ENCODE measurements at places on chromosomes 6 and 20.
A peak's percentile ranks its signal among the peaks of the same experiment; 100 is the strongest.

DNA sequence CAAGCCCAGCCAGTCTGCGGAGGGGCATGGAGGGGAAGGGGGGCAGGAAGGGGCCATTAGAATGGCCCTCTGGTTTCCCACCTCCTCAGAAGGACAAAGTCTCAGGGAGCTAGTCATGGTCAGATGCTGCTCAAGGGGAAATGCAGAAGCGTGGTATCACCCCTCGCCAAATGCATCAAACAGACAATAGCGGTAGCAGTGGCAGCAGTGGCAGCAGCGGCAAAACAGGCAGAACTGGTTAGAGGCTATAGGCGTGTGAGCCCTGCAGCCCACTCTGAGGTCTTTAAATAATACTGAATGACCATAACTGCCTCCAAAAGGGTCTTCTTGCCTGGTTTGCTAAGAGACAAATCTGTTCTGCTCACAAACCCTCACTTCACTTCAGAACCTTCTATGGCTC lies 186.7 kb downstream of the TFAP2C start:
- DNase-seq = no peak

DNA sequence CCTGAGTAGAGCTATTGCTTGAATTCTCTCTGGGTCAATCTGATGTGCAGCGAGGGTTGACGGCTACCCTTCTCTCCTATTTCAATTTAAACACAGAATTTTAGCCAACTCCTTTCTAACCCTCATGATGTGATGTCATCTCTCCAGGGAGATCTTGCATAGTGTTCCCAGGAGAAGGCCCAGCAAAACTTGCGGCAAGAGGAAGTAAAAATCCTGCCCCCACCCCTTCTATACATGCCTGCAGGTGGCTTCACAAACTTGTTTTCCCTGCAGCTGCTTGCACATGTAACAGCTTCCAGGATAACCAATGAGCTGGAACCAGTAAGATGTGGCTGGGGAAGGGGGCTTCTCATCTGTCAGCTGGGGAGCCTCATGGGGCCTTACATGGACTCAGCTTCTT lies 169.3 kb upstream of the CDH4 start:
- DNase-seq = no peak

- DNase-seq = no peak
Measured at GRCh38 chr20:49698477-49698876, 15.2 kb downstream of the B4GALT5 start.

DNA sequence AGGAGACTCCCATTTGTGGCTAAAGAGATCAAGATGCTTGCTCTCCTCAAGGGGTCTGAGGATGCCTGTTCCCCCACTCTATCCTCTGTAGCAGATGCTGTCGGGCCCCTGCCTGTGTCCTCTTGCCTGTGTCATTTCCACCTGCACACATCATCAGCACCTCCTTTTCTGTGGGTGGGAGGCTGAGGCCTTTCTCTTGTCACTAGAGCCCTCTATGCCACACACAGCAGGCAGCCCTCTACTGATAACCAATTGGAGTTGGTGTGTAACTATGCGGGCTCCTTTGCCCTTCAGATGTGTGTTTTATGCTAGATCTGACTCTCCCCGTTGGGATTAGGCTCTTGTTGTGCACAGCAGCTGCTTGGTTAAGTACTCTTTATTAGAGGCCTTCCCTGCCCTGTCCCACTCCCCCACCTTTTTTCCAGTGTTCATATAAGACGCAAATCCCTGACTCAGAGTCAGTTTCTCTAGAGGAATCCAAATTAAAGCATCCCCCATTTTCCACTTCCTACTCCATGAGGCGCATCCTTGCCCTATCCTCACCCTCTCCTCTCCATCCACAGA lies 7.7 kb downstream of the TREML2 start:
- DNase-seq = no peak

- no peak for DNase-seq
Measured at GRCh38 chr6:22113026-22113766, 183.6 kb downstream of the PRL start.

GRCh38 chr6:134703206-134703605 lies 246.7 kb downstream of the ALDH8A1 start:
- DNase-seq = no peak

DNA sequence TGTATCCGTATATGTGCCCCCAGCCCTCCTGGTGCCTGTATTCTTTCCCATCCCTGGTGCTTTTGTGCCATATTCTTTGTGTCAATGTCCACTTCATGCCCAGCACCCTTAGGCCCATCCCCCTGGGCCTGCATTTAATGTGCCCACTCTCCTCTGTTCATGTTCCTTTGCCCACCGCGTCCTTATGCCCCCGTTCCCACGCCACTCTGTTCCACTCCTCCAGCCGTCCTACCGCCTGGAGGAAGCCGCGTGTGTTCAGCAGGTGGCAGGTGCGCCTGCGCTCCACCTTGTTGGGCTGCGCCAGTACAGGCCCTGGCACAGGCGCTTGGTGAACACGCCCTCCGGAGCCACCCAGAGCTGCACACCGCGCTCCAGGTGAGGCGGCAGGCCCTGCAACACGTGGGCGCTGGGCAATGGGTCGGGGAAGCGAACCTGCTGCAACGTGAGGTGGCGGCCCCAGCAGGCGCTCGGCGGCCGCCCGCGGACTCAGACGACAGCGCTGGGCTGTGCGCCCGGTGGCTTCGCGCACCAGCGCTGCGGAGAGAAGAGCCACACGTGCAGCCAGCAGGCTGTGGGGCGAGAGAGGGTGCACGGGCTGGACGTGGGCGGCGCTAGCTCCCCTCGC lies 4.0 kb upstream of the FOXS1 start:
- DNase-seq = peak; percentile 30

GRCh38 chr6:123547216-123547978 lies 89.4 kb downstream of the TRDN start:
- DNase-seq = no peak

- DNase-seq = no peak
Measured at GRCh38 chr6:35725721-35726438, 11.0 kb upstream of the ARMC12 start.

DNA sequence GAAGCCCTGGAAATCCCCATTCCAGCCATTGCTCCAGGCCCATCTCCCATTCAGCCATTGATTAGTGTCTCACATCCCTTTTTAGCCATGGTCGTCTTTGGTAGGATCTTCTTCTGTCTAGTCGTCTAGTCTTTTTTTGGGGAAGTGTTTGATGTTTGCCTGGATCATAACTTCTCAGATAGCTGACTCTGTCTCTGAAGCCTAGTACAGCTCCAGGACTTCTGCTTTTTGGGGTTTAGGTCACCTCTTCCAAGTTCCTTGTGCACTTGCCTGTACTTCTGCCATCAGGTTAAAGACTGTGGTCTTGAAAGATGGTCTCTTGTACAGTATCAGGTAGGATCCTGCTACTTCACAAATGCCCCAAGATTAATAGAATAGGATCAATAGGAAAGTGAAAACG lies 553.5 kb downstream of the PKHD1 start:
- DNase-seq = no peak

- DNase-seq = no peak
Measured at GRCh38 chr6:82144007-82144851, 103.3 kb downstream of the IBTK start.

DNA sequence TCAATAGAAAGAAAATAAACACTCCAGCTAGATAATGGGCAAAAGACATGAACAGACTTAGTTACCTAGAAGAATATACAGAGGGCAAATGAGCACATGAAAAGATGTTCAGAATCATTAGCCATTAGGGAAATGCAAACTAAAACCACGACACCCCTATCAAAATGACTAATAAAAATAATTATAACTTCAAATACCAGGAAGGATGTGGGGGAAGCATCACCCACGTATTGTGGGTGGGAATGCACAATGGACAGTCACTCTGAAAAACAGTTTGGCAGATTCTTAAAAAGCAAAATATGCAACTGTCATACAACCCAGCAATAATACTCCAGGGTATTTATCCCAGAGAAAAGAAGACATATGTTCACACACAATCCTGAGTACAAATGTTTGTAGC lies 92.6 kb downstream of the DLL1 start:
- no peak for DNase-seq

DNA sequence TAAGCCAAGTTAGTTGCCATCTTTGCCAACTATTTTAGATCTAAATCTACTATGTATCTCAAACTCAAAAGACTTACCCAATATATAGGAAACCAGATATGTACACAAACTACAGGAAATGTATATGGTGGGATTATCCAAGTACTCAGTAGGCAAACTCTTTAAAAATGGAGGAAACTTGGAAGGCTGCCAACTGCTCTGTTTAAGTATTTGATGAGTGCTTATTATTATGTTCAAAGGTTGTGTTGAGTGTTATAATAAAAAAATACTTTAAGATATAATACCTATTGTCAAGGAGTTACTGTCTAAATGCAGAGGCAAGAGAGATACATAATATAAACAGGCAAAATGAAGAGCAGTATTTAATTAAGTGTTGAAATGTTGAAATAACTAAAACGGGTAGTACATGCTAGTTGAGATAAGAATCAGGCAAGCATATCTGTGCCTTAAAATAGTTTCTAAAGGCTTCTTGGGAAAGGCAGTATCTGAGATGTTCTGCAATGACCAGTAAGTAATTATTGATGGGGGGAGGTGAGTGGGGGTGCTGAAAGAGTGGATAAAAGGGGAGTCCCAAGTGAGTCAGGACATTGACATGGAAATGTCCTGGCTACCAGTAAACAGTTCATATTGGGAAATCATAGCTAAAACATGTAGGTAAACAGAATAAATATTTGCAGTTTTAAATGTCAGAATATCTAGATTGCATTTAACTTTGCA lies 6.5 kb upstream of the DST start:
- DNase-seq = peak; percentile 77

DNA sequence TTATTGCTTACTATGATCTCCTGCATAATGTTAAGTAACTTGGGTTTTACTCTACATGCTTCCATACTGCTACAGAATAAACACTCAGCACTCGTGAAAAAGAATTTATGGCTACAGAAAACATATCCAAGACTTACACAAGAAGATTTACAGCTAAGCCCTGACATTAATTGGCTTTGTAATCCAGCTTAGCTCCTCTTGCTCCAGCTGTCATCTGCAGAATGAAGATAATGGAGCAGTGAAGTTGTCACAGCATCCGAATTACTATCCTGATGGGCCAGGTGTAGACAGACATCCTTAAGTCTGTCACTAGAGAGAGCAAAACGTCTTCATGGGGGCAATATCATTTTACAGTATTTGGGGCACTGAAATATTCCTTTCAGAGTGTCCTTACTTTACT lies 155.3 kb downstream of the PRKN start:
- DNase-seq = no peak

DNA sequence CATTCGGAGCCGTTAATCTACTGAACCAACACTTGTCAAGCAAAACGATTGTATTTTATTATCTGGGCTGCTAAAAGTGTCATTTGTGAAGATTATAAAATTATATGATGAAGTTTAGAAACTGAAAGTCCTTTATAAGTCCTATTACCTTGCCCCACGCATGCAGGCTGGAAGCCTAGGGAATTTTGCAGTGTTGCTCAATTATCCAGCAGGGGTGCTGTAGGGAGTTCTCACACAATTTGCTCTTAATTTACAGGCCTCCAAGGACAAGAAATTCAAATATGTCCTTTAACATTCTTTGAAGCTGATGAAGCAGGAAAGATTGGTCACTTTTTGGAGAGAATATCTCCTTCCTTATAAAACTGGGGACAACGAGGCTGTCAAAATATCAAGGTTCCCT lies 368.9 kb downstream of the LMBRD1 start:
- no peak for DNase-seq

DNA sequence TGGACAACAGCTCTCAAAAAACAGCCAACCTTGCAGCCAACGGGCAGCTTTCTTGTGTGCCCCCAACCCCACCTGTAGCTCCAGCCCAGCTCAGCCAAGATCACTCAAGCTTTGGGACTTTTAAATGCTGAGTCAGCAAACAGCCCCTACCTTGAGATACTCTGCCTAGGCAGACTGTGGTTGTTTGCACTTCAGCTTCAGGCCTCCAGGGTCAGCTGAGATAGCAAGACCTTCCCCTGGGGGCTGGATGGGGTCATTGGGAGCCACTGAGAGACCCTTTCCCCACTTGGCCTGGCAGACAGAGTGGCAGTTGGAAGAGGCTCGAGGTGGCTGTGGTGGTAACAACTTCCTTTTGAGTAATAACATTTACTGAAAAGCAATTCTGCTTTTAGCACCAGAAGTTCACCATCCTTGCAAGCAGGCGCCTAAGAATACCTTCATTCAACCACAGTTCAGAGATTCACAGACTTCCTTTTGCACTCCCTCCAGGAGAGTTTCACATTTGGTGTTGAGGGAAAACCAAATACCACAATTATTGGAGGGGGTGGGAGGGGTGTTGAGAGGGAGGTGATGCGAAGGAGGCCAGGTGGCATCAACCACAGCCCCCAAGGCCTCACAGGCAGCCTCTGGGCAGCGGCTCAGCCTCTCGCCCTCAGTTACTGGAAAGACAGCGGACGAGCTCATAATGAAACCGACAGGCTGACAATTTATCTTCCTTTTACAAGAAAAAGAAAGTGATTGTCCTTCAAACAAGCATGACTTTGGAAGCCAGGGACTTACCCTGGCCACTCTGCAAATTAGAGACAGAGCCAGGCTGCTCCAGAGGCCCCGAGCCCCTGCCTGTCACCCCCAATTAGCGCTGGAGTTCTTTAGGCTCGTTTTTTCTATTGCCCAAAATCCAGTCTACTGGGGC lies 148.1 kb downstream of the CEBPB start:
- DNase-seq = no peak

GRCh38 chr20:41357424-41358163 lies 9.0 kb downstream of the EMILIN3 start:
- no peak for DNase-seq

DNA sequence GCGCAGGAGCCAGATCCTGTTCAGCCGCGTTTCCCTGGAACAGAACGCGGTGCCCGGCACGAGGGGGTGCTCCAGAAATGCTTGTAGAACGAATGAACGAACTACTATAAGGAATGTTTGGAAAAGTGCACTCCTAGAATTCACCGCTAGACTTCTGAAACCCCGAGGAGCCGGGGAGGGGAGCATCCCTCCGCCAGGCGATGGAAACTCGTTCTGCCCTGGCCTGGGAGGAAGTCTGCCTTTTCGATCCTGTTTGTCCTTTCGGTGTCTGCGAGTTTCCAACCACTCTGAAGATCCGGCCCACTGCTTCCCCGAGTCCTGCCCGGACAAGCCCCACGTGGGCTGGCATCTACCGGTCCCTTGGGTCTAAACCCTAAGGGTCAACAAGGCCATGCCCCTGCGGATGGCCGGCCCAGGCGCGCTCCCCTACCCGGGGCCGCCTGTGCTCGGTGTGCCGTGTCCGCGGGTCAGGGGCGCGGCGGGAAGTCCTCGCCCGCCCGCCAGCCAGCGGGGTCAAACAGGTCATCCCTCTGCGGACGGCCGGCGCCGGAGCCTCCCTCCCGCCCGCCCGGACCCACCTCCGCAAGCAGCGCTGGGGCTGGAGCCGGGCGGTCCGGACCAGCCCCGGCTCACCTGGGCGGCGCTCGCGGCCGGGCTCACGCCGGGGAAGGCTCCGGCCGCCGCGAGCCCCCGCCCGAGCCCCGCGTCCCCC lies 526 bp downstream of the SULF2 start:
- DNase-seq = no peak

DNA sequence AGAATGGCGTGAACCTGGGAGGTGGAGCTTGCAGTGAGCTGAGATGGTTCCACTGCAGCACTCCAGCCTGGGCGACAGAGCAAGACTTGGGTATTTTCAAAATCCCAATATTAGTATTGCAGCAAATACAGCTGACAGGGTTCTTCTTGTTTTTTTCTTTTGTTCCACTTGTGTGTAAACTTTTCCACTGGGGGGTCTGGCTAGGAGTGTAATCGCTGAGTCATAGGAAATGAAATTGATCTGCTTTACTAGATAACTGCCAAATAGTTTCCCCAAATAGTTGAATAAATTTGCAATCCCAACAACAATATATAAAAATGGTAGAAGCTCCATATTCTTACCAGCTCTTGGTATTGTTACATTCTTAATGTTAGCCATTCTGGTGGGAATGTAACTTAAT lies 526.0 kb upstream of the SOX4 start:
- DNase-seq = no peak

GRCh38 chr6:79538106-79538971 lies 1.1 kb upstream of the LCA5 start:
- DNase-seq = no peak

Data from NCI-H2081 (cell line).